Ecto neural progenitor cell (in vitro differentiated cells): ENCODE measurements at places on chromosomes 16 and 17.

GRCh38 chr17:8137645-8138373 lies 13.9 kb upstream of the HES7 start:
- DNase-seq, result no peak

DNA sequence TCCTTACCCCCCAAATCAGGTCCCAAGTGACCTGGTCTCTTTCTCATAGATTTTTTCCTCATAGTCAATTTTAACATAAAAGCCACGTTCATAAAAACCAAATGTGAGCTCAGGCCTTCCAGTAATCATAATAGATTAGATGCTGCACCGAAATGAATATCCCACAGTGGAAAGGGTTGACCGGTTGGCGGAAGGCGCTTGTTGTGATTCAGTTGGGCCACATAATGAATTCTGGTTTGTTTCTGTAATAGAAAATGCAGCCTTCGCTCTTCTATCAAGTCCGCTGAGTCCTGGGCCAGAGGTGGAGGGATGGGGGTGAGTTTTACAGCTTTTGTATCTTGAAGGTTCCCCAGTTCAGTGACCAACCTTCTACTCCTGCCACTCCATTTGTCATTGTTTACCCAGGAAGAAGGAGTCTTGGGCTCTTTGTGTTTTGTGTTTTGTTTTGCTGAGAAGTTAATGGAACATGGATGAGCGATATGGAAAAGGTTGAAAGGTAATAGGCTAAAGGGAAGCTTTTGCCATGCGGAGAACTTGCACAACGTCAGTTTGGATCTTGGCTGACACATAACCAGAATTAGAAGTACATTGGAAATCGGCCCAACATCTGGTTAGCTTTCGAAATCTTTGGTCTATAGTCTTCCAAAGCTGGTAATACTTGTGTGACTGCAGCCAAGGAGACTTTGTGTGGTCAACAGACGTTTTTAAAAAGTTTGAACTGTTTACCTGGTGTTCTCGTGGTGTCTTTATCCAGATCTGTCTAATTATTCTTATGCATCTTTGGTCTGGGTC lies 89.5 kb downstream of the CLEC16A start:
- no peak for DNase-seq

GRCh38 chr16:71542377-71542776 lies 16.2 kb downstream of the CHST4 start:
- peak; percentile 76 for DNase-seq

- DNase-seq, result no peak
Observed at GRCh38 chr16:53257001-53257400, 177.3 kb upstream of the RBL2 start.

GRCh38 chr16:58384437-58385055 lies 7.7 kb upstream of the GINS3 start:
- no peak for DNase-seq

- no peak for DNase-seq
Observed at GRCh38 chr17:65917560-65917959, 274.4 kb downstream of the CEP112 start.

DNA sequence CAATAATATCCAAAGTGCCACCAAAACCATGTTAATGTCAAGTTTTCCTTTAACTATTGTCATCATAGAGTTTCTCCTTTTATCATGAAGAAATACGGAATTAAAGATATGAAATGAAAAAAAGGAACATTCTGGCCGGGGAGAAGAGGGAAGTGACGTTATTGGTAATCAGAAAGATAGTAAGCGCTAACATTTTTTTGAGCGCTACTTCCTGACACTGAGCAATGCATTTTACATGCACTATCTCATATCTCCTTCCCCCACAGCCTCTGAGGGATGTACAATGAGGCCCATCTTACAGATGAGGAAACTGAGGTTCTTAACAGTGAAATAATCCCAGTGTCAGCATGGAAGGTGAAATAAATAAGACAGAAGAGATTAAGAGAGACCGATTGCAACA lies 410.9 kb downstream of the SOX9 start:
- no peak for DNase-seq

- peak; percentile 37 for DNase-seq
Observed at GRCh38 chr16:30372038-30372712, 1.9 kb upstream of the TBC1D10B start.

- no peak for DNase-seq
Observed at GRCh38 chr17:81131486-81132196, 33.7 kb upstream of the PVALEF start.

GRCh38 chr17:58303971-58304749 lies 23.4 kb upstream of the MPO start:
- DNase-seq, result peak; percentile 81

DNA sequence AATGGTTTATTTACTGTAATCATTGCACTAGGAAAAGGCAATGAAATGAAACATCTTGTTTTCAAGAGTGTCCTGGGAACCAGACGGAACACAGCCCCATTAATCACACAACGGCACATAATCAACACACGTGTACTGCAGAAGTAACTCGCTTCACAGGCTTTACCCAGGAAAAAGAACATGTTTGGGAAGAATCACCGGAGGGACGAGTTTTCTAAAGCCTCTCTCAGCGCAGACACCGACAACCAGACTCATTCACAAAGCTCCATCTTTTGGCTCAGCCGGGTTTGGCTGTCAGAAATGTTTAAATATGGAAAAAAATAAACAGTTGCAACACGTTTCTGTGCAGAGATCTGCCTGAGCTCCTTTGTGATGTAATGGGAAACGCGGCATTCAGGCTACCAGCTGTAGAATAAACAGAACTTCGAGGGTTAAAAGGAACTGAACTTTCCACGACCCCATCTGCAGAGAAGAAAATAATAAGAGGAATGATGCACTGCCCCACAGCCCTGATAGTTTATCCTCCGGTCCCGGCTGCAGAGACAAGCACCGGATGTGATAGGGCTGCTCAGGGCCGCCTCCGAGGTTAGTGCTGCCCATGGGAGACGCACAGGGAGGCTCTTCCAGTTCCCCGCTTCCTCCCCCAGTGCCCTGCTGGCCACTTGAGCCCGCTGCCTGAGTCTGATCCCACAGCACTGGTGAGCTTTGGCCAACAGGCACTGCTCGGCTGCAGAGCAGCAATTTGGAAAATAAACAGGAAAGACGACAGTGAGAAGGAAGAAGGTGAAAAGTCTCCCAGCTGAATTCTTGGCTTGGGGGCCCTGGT lies 119.8 kb downstream of the HIC1 start:
- no peak for DNase-seq

GRCh38 chr16:68848786-68849185 lies 5.5 kb downstream of the TANGO6 start:
- DNase-seq, result no peak

GRCh38 chr17:56499799-56500388 lies 93.6 kb upstream of the NOG start:
- DNase-seq, result no peak

- peak; percentile 64 for DNase-seq
Observed at GRCh38 chr16:3101018-3101840, 2.1 kb upstream of the ZSCAN10 start.

DNA sequence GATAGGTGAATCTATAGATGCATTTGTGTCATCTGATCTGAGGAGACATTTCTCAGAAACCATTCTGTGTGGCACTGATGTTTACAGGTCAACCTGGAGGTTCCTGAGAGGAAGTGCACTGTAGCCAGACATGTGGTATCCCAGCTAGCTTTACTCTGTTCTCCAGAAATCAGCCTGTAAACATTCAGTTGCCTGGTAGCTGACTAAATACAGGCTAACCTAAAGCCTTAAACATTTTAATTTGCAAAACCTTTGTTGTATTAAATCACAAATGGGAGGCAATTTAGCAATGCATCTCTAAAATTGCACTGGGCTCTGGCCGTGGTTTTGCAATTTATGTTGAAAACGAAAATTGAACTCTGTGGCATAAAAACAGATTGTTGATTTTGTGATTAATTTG lies 207.6 kb downstream of the FTO start:
- DNase-seq, result no peak

- DNase-seq, result no peak
Observed at GRCh38 chr17:57582881-57583756, 162.0 kb downstream of the CCDC182 start.

- DNase-seq, result no peak
Observed at GRCh38 chr17:67285360-67285759, 40.4 kb upstream of the HELZ start.

DNA sequence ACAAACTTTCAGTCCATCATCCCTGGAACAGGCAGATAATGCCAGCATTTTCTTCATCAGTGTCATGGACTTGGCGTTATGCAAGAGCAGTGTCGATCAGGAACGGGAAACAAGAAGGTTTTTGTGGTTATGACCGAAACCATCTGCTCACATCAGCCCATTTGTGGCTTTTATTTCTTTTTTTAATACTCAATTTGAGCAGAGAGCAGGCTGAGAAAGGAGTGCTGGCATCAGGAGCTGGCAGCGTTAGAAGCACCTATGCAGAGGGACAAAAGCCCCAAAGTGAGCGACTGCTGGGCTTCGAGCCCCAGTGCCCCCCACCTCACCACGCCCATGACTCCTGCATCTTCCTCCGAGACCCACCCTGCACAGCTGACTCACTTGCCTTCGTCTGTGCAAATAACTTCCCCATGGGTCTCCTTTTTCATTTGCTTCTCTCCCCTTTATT lies 16.2 kb upstream of the CD300E start:
- no peak for DNase-seq

GRCh38 chr17:44159519-44160210 lies 10.8 kb upstream of the ASB16 start:
- no peak for DNase-seq
